ENCODE measurements at places on chromosomes 16 and 17. TPM values are rescaled to one million over a fixed set of nuclear protein-coding genes. Genes with fewer than 3 reads are reported as not detected.

DNA sequence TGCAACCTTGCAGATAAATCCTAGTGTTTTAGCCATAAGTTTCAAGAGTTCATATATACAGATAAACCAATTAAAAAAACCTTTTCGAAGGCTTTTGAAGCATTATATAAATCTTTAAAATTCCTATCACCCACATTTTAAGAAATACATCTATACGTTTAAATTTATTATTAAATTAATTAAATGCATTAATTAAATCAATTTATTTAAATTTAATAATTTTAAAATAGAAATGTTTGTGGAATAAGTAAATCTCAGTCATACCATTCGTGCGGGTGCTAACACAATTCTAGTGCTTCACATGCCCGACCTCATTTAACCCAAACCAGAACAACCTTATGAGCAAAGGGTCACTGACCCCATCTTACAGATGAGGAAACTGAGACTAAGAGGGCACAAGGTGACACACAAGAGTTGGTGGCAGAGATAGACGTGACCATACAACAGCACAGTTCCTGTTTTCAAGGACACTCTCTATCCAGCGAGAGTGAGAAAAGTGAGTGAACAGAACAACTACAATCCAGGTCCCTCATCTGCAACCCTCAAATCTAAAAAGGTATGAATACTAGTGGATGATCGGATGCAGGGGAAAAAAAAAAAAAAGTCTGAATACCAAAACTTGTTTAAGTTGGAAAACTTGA is 1.4 kb downstream of the NSMCE1 start:
- DNase-seq = no peak

DNA sequence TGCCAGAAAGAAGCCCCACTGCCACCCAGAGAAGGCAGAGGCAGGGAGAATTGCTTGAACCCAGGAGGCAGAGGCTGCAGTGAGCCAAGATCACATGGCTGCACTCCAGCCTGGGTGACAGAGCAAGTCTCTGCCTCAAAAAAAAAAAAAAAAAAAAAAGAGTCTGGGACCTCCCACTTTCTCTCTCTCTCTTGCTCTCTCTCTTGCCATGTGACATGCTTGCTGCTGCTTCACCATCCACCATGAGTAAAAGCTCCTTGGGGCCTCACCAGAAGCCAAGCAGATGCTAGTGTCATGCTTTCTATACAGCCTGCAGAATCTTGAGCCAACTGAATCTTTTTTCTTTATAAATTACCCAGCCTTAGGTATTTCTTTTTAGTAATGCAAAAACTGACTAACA is 21.5 kb upstream of the SRSF1 start:
- no peak for DNase-seq

Gene ITGAD
- not detected for total RNA-seq

Gene COG4
- total RNA-seq = 56.4 TPM

DNA sequence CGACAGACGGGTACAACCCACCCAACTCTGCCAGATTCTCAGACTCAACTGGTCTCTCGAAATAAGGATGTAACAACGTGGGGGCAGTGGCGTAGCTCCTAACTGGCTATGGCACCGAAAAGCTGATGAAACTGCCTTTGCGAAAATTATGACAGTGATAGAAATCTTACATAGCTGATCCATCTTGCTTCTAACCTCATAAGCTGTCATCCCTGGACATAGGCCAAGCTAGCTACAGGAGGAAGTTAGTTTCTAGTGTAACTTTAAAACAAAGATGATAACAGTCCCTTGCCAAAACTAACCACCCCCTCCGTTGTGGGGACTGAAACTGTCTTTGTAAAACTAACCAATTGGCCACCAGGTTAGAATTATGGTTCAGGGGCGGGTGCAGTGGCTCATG is 220.1 kb downstream of the SLC39A11 start:
- DNase-seq = no peak

DNA sequence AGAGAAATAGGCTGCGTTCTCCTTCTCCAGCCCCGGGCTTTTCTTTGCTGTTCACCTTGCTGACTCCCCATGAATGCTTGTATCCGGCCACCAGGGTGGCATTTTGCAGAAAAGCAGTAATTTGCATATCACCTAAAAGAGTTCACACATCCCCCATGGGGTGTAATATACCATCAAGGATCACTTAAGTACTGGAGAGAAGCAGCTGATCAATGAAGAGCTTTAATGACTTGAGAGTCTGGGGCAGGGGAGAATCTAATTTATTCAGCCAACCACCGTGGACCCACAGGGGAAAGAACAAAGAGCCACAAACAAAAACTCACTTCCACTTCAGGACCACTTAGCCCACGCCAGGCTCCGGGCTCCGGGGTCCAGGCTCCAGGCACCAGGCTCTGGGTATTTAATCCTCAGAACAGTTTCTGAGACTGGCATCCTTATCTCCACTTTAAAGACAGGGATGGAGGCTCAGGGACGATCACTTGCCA is 33.9 kb upstream of the SEC14L1 start:
- no peak for DNase-seq

GRCh38 chr17:40498281-40499084 is 2.9 kb downstream of the TNS4 start:
- no peak for DNase-seq

Gene SLC16A6
- total RNA-seq = 1.2 TPM

Gene RASD1
- total RNA-seq = 59.0 TPM

GRCh38 chr16:86222965-86223551 is 287.3 kb upstream of the FOXF1 start:
- DNase-seq = peak; percentile 72

DNA sequence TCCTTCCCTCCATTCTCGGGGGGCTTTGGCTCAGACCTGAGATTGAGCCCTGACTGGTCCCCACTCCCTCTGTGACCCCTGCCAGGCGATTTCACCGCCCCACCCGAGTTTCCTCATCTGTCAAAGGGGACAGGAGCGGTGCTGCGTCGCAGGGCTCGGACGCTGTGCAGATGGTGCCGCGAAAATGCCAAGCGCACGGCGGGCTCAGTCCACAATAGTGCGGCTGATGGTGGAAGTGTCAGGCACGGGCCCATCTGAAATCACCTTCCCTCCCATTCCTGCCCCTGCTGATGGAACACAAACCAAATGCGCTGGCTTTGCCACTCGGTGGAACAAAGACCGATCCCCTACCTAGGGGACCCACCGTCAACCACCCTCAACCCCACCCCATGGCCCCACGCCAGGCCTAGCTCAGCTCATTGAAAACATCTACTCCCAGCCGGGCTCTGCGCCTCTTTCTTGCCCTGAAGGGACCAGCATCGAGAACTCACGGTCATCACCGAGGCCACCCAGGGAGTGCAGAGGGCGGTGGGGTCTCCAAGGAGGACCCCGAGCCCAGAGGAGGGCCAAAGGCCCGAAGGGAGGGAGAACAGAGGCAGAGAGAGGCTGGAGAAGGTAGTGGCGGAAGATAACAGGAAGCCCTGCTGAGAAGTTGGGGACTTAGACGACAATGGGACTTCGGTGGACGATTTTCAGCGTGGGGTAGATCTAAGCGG is 1.4 kb downstream of the CARHSP1 start:
- DNase-seq = no peak

All from PC-3 (cell line).